ENCODE measurements at places on chromosomes 7 and 10.

GRCh38 chr7:133275008-133275407, 22.1 kb downstream of the EXOC4 start:
- no peak for DNase-seq

DNA sequence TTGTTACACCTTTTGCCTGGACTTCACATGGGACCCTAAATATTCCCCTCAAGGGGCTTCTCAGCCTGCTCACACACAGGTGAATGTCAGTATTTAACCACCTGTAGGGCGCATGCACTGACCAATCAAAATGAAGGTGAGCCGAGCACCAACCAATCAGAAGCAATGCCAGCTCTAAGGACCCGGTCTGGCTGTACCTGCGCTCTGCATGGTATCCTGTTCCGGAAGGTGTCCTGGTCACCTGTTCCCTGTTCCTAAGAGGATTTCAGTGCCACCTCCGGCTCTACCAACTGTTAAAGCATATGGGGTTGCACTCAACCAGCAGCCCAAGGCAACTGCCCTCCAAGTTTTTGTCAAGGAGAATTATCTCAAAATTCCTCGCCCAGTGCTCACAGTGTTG, 18.4 kb upstream of the CALN1 start:
- no peak for DNase-seq

- DNase-seq = no peak
These were observed 67.3 kb downstream of the CACUL1 start for GRCh38 chr10:118687472-118687871.

DNA sequence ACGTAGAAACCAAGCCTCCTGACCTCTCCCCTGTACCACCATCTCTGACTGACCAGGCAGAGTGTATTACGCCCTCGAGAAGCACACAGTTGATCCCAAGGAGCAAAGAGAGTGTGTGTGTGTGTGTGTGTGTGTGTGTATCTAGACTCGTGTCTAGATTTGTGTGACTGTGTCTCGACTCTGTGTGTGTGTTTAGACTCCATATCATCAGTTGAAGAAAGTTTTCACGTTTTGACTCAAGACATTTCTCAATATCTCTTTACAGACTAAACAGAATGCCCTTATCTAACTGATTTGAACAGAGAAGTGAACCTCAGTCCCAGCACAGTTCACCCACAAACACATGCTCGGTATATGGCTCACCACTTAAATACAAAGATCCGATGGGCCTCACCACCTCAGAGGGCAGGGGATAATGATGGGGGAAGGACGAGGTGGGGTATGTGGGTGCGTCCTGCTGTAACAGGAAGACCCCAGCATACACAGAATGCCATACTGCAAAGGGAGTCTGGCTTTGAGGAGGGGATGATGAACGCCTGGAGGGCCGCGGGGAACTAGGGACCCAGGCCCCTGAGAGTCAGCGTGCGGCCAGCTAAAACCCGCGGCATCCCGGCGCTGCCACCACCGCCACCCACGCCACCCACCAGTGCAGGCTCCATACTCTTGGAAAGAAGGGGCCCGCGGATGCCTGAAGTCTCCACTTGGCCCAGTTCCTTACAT, 780 bp downstream of the ALDH18A1 start:
- DNase-seq = no peak

GRCh38 chr7:32155712-32156111, 85.5 kb upstream of the PDE1C start:
- DNase-seq = no peak

DNA sequence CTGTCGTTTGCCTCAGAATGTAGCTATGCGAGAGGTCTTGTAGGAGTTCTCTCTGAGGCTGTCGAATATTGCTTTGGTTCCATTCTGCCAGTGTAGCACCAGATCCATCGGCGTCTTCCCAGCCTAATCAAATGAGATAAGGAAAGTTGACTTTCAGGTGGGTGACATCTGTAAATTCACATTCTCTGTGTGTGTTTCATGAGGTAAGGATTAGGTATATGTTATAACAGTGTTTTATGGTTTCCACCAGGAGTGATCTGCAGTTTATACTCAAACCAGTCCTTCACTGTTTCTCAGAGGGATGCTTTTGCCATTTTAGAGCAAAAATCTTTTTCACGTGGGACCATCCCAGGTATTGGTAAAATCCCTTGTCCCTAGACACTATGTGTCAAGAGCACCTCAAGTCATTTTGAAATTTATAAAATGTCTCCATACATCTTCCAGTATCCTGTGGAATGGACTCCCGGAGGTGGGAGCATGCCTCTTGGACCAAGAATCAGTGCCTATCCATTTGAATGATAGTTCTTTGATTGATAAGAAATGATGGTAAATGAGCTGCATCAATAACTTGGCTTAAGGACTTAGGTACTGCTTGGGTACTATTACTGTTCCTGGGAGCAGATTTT, 7.9 kb downstream of the ANKRD1 start:
- DNase-seq = no peak

DNA sequence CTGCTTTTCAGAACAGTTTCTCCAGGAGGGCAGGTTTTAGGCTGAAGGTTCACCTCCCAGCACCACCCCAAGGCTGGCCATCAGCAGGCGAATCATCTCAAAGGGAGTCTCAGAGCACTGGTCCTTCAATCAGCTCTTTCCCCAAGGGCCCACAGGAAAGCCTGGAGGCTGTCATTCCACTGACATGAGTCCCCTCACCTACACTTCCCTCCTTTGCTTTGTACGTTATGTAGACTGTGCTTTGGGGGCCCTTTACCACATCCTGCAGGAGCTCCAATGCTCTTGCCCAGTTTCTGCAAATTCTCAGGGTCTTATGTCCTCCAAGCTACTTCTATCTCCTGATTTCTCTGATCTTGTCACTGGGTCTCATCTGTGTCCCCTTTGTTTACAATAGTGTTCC, 15.4 kb downstream of the WDFY4 start:
- no peak for DNase-seq

DNA sequence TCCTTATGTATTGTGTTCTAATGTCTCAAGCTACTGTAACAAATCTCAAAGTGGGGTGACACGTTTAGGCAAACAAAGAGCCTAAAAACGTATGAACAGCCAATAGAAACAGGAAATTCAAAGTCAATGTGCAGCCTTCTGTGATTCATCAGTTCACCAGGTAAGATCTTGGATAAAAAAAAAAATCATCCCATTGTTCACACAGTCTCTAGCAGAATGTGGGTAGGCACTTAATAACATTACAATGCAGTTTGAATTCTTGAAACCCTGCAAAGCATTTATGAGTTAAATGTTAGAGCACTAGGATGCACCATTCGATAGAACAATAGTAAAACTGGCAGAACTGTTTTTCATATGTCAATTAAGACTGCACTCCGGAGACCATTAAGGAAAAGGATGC, 88.2 kb upstream of the HDAC9 start:
- no peak for DNase-seq

DNA sequence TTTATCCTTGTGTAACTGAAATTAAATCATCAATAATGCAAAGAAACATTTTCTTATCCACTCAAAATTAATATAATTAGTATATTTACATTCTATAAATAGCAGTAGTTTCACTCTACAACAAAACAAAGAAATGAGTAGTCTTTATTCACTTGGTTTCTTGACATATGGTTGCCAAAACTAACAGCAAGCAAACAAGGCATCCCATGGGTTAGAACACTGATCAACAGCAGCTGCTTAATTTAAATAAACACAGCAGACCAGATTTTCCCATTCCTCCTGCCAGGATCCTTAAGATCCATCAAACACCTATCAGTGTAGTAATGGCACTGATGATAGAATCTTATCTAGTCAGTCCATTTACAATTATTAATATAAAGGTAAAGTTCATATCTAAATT, 22.1 kb downstream of the NCAPG2 start:
- no peak for DNase-seq

GRCh38 chr10:98249134-98249533, 18.9 kb downstream of the LOXL4 start:
- no peak for DNase-seq

GRCh38 chr7:117385363-117386109, 41.8 kb downstream of the ASZ1 start:
- DNase-seq = peak; percentile 11

DNA sequence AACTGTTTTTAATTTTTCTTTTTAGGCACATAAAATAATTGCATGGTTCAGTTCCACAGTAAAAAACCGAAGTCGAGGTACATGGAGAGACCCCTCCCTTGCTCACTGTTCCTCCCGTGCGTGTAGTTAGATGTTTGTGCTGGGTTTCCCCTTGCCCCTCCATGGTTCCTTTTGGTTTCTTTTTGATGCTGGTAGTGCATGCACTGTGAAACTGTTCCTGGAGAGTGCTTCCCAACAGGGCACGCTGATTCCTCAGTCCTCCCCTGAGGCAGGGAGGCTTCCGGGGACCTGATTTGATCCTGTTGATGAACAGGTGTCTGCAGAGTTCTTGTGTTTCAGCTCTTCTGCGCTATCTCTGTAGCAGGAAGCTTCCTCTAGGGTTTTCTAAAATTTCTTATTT, 69.5 kb downstream of the ADCY1 start:
- no peak for DNase-seq

- DNase-seq = peak; percentile 57
These were observed 97.8 kb downstream of the AUTS2 start for GRCh38 chr7:69696054-69696591.

DNA sequence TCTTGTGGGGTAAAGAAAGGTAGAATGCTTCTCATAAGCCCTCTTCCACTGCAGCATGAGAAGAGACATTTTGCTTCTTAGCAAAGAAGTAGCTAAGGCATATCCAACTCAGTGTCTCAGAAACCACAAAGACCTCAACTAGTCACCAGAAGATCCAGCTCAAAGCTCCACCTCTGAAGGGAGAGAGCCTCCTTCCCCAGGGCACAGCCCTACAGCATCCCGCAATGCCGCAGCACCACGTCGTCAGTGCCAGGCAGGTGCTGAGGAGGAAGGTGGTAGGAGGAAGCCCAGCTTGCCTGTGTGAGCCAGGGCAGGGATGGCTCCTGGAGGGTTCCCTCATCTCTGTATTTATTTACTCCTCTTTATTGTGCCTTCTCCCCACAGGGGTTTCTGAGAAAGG, 385.6 kb upstream of the NPVF start:
- DNase-seq = no peak

DNA sequence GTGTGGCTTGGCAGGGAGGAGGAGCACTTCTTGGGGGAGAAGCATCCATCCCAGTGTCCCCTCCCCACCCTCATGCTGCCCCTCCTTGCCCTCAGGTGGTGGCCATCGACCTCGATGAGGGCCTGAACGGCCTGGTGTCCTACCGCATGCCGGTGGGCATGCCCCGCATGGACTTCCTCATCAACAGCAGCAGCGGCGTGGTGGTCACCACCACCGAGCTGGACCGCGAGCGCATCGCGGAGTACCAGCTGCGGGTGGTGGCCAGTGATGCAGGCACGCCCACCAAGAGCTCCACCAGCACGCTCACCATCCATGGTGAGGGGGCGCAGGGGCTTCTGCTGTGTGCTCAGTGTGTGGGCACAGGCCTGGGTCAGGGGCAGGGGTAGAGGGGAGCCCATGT, 14.8 kb downstream of the C10orf105 start:
- no peak for DNase-seq

DNA sequence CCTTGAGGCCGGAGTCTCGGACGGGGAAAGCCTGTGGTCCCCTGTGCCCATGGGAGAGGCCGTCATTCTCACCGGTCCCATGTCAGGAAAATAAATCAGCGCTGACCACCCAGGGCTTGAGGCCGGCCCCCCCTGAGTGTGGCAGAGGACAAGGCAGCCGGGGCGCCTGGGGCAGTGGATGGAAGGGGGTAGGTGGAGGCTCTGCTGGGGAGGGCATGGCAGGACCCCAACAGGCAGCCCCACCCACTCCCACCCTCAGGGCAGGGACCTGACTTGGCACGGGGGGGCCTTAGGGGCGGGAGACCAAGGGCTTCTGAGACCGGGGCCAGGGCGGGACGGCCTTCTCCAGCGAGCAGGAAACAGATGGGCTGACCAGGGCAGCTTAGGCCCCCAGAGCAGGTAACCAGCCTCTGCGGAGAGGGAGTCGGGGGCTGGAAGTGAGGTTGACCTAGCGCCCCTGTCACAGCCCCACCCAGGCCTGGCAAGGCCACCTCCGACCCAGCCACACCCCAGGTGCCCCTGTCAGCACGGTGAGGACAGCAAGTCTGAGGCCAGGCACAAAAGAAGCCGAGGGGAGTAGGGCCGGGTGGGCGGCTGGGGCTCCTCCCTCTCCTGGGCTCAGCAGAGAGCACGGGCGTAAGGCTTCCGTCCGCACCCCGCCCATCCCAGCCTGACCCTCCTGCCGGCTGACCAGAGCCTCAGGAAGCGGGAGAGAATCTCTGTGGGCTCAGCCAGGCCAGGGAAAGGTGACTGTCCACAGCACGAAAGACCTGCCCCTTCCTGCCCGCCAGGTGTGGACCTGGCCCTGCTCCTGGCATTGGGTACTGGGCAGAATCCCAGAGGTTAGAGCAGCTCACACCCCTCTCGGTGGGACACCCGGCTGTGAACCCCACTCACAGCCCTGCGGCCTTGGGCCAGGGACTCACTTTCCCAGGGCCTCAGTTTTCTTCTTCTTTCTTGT, 87.4 kb downstream of the FOXL3 start:
- no peak for DNase-seq

GRCh38 chr7:107463139-107464078, 6.4 kb upstream of the GPR22 start:
- peak; percentile 40 for DNase-seq

DNA sequence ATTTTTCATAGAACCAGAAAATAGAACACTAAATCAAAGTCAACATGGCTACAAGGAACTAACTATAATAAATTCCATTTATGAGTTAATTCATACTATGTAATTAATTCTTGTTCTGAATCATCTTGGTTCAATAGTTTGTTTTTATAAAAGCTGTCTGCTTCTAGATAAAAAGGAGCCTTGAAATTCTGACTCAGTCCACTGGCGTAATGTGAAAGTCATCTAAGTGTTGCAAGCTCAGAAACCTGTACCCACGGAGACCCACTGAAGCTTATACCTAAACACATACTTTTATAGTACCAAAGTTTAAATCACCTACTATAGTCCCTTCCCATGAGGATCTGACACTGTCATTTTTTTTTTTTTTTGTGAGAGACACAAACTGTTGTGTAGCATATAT, 489.4 kb downstream of the SEMA3D start:
- no peak for DNase-seq

GRCh38 chr7:8064828-8065227, 96.2 kb downstream of the GLCCI1 start:
- DNase-seq = no peak

- no peak for DNase-seq
These were observed 112.4 kb downstream of the CDK6 start for GRCh38 chr7:92723943-92724342.
